ENCODE measurements at places on chromosomes 11 and 22. TPM values are rescaled to one million over a fixed set of nuclear protein-coding genes. Genes with fewer than 3 reads are reported as not detected.
A peak's percentile ranks its signal among the peaks of the same experiment; 100 is the strongest.

GRCh38 chr11:129252621-129253020 is 60.5 kb upstream of the ARHGAP32 start:
- DNase-seq = no peak

GRCh38 chr11:131893103-131893890 is 522.9 kb downstream of the NTM start:
- DNase-seq = no peak

DNA sequence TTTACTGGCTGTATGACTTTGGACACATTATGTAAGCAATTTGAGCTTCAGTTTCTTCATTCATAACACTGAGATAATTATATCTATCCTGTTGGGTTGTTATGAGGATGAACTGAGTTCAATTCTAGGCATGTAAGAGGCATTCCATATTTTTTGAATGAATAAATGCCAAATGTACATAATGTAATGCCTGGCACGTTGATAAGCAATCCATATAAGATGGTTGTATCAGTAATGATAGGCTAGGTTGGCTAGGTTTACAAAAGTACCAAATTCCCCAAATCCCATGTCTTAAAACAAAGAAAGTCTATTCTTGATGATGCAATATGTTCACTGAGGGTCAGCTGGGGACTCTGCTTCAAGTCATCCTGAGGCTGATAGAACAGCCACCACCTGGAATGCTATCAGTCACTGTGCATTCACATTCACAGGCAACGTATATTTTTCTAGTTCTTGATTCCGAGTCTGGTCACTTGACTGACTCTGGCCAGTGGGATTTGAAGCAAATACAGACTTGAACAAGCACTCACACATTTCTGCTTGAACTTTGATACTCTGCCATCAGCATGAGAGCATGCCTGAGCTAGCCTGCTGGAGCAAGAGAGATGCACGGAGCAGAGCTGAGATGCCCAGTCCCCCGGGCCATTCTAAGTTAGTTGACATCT is 104.0 kb upstream of the TIMP3 start:
- DNase-seq = no peak

- no peak for DNase-seq
Observed at GRCh38 chr22:45475851-45476514, 26.7 kb upstream of the FBLN1 start.

DNA sequence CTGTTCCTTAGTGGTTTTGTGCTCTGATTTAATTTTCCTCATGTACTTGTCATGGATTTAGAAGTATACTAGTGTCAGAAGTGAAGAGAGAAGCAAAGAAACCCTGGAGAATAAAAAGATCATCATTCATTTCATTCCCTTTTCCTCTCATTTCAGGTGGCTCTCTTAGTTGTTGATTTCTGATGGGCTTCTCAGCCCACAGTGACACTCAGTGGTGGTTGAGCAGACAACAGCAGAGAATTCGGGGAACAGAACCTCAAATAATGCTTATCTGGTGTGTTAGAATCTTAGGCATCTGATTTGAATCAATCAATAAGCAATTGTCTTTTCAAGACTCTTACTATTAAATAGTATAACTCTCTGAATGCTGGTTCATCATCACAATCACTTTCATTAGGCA is 1289.4 kb downstream of the FAM181B start:
- no peak for DNase-seq

- DNase-seq = peak; percentile 84
Observed at GRCh38 chr22:35301372-35301874, 1.7 kb downstream of the TOM1 start.

DNA sequence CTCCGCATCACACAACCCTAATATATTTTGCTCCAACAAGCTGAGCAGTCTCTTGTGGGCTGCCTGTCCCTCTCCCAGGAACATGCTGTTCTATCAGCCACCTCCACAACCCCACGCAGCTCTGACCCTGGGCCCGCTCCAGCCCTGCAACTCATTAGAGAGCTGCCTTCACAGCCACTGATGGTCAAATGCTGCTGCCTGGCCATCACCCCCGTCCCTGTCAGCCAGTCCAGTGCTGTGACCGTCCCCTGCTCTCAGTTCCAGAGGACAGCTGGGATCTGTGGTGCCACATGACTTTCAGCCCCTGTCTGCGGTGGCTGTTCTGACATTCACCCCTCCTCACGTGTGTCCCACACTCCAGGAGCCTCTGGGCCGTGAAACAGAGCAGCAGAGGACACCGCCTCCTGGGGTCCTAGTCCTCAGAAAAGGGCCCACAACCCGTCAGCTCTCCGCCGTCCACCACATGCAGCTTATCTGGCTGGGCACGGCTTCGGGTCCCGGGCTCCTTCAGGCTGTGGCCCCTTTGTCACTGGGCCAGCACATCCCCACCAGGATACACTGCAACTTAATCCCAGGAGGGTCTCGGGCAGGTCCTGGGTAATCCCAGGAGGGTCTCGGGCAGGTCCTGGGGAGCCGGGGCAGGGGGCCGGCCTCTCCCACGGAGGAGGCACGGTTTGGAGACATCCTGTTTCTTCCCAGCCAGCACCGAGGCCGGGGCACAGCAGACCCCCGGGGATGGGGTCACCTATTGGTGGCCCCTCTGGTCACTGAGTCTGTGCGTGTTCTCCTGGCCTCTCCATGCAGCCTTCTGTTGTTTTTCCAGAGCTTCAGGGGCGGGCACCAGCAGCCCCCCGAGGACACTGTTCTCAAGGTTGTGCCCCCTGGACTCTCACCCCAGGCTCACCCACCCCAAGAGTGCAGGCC is 15.1 kb downstream of the CRELD2 start:
- no peak for DNase-seq

DNA sequence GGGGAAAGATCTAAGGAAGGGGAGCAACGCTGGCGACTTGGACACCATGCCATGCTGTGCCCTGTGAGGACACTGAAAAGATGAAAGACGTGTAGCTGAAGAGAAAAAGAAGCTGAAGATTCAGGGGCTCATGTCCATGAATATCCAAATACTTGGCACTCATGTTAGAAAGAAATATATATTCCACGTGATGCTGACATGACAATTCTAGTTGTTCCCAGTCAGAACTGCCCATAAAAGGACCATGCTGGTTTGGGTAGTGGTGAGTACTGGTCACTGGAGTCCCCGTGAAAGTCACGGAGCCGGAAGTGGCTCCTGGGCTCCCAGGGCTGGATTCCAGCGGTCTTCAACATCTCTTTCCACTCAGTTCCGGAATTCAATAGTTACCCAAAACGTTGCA is 9.9 kb downstream of the MS4A15 start:
- no peak for DNase-seq

DNA sequence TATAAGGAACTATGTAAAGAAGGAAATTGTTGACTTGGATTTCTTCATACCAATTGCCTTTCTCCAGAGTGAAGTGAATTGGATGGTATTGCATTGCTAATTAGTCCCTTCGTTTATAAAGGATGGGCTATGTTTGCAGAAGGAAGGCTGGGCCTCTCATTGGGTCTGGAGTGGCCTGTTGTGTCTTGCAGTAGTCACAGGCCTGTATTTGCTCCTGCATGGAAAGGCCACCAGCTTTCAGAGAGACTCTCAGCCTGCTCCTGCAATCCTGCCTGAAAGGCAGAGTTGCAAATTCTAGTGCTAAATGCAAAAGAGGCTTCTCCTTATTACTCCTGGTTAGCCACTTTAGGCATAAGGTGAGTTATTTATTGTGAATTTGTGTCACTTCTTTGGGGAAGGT is 103.8 kb downstream of the EXT2 start:
- no peak for DNase-seq

ABTB2 gene
- total RNA-seq = 1.3 TPM

CHRM4 gene
- not detected for total RNA-seq

OR8A1 gene
- total RNA-seq = not detected

MS4A15 gene
- not detected for total RNA-seq

Measured in NCI-H460 (cell line).